ENCODE measurements at places on chromosomes 7 and 10.

DNA sequence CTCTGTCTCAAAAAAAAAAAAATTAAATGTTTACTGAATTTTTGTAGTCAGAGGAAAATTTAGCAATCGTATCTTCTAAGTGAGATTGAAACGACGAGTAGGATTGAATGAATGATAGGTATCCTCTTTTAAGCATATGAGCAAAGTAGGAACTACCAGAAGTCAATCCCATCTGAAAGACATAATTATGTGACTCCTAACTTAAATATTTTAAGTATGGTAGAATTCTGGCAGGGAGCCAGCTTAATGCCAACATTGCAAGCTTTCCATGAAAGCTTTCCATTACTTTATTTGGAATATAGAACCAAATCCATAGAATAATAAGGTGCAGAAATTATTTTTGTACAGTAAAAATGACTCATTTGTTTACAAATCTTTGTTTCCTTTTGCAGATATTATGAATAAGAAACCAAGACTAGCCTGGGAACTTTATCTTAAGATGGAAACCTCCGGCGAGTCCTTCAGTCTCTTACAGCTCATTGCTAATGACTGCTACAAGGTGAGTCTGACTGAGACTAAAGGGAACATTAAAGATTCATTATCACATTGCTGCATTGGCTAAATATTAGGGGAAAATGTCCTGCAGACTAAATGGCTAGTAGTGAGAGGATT is 50.2 kb upstream of the UBN2 start:
- DNase-seq = no peak

- no peak for DNase-seq
Measured at GRCh38 chr10:6671976-6672375, 91.9 kb upstream of the PRKCQ start.

DNA sequence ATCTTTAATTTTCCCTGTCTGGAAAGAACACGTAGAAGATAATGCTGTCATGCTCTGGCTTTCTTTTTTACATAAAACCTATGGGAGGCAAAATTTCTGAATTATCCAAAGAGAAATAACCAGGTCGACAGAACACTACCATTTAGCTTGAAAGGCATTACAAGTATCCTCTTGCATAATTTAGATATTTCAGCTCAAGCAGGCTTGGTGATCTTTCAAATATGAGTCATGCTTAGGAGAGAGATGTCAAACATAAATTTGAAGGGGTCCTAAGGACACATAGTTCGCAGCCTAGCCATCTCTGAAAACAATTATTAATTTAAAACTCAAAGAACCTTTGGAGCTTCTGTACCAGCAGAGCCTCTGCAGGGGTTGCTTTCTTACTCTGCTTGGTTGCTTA is 100.9 kb downstream of the FAS start:
- no peak for DNase-seq

DNA sequence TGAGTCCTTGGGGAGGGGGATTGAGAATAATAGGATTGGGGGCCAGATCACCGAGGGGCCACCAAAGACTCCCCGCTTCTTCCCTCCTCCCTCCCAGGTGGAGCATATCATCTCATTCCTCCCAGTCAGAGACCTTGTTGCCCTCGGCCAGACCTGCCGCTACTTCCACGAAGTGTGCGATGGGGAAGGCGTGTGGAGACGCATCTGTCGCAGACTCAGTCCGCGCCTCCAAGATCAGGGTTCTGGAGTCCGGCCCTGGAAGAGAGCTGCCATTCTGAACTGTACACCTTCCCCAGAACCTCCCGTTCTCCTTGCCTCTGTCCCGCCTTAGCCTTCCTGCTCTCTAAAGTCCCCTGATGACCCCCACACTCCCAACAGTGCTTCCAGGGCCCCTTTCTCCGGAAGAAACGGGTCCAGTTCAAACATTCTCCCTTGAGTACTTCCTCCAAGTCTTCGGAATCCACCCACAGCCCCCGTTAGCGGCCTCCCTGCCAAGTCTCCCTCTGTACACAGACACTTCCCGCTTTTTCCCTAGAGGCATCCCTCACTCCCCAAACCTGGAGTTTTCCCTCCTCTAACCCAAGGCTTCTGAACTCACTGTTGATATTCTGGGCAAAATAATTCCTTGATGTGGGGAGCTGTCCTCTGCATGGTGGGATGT is 4.1 kb downstream of the FBXO24 start:
- DNase-seq = no peak

DNA sequence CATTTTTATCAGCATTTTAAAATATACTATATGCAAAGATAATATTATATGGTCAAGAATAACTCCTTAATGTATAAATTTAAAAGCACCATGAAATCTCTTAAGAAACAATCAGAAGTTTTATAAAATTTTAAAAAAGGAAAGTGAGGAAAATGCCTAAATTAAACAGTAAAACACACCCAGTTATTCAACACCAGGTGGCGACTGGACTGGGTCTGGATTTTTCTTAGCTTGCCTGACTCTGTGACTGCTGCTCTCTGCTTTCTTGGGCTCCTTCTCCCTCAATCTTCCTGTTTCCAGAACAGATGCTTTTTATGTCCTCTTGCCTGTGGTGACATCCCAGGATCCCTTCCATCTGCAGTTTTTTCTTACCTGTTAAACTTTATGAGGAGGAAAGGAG is 200.3 kb downstream of the BICC1 start:
- DNase-seq = no peak

GRCh38 chr7:55056577-55057480 is 38.0 kb downstream of the EGFR start:
- no peak for DNase-seq

DNA sequence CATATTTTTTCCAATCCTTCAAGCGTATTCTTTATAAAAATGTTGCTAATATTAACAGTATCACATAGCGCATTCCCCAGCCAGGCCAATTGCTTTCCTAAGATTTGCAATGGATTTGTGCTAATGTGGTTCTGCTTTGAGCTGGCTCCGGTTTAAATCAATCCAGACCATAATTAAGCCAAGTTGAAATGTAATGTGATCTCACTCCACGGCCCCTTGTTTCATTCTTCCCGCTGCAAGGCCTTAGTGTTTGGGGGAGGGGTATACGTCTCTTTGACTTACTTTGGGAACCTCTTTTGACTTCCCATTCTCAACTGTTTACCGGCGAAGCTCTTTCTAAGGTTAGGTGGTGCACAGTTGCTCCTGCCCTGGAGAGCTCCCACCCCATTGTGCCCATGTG is 86.4 kb downstream of the PRPF18 start:
- DNase-seq = no peak

DNA sequence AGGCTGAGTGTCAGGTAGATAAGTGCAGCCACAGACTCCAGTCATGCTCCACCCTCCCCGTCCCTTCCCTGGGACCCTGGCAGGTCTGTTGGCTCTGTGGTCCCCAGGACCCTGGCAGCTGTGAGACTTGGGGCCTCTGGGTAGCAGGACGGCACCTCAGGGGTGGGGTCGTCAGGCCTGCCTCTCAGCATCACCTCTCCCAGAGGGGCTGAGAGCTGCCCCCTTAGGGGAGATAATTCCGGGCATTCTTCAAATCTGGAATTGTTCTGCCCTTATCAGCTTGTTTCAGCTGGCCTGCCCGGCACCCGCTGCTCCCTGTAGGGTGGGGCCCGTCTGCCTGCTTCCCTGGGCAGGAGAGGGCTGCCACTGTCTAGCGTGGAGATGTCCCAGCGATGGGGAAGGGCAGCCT is 23.3 kb downstream of the PODXL start:
- DNase-seq = no peak

DNA sequence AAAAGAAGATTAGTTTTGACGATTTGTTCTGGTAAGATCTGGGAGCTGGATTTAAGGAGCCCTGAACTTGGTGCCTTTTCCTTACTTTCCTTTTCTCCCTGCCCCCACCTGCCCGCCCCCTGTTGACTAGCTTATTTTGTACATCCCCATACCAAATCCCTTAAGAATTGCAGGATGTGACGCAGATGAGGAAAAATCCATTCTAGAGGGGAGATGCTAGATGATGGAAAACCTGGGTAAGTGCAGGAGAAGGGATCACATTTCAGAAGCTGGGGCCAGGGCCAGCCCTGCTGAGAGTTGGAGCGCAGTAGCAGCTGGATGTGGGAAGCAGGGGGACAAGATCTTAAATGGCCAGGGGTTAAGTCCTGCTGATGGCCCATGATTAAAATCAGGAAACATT is 93.9 kb downstream of the CCDC3 start:
- DNase-seq = no peak

GRCh38 chr10:35387768-35388167 is 51.5 kb downstream of the CCNY start:
- DNase-seq = no peak

GRCh38 chr7:24705461-24705954 is 51.8 kb downstream of the GSDME start:
- DNase-seq = no peak

- DNase-seq = no peak
Measured at GRCh38 chr10:28559618-28560017, 26.7 kb downstream of the WAC start.

DNA sequence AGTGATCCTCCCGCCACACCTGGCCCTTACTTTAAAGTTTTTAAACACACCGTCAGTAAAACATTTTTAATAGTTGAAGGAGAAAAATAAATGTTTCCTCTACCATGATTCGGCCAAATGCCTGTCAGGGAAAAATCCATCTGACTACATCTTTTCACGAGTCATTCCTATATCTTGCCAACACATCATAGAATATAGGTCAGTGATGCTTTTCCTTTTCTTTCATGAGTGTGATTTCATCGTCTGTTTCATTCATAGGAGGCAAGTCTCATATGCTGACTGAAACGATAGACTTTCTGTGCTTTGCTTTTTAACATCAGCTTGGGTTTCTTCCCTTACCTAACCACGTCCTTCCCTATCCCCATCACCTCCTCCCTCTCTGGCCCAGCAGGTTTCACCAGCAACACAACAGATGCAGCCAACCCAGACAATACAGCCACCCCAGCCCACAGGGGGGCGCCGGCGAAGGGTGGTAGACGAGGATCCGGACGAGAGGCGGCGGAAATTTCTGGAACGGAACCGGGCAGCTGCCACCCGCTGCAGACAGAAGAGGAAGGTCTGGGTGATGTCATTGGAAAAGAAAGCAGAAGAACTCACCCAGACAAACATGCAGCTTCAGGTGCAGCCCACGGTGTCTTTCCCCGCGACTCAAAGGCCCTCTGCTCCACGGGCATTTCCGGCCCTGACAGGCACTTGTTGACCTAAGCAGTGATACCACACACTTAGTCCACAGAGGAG is 149.2 kb downstream of the TRIL start:
- no peak for DNase-seq

DNA sequence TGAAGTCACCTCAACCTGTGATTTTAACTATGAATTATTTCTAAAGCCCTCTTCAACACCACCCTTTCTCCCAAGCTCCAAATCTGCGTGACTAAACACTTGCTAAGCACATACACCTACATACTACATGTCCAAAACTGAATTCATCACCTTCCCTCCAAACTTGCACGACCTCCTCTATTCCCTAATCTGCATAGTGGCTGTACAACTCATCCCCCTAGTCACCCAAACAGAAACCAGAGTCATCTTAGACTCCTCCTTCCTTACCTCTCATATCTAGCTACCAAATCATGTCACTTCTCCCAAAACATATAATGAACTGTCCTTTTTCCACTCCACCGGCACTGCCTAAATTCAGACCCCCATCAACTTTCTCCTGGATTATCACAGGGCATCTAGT is 16.2 kb downstream of the ARHGAP21 start:
- no peak for DNase-seq

GRCh38 chr7:66950311-66950710 is 29.3 kb downstream of the TMEM248 start:
- no peak for DNase-seq

GRCh38 chr7:108069646-108070045 is 60.5 kb downstream of the LAMB4 start:
- DNase-seq = no peak

DNA sequence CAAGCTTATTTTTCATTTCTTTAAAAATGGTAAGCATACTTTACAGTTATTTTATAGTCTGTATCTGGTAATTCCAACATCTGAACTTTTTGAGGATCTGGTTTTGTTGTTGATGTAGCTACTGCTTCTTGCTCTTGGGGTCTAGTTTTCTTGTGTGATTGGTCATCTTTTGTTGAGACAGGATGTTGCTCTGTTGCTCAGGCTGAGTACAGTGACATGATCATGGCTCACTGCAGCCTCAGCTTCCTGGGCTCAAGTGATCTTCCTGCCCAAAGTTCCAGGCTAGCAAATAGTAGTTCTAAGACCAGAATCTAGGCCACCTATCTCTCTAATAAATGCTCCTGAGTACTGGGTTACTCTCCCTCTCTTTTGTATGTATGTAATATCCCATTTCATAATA is 75.7 kb downstream of the NRCAM start:
- DNase-seq = no peak

DNA sequence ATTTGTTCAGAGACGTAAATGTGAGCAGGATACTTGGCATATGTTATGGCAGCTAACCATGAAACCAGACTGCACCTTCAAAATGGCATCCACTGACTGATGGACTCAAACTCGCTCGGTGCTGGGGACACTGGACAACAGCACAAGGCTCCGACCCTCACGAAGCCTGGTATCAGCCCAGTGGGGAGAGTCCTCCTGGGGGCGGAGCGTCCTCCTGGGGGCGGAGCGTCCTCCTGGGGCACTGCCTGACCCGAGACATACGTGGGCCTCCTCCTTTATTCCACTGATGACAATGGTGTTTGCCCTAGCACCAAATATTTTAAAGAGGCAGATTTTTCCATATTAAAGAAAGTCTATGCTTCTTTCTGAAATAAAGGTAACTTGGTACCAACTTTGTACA is 39.5 kb downstream of the ESYT2 start:
- DNase-seq = no peak

DNA sequence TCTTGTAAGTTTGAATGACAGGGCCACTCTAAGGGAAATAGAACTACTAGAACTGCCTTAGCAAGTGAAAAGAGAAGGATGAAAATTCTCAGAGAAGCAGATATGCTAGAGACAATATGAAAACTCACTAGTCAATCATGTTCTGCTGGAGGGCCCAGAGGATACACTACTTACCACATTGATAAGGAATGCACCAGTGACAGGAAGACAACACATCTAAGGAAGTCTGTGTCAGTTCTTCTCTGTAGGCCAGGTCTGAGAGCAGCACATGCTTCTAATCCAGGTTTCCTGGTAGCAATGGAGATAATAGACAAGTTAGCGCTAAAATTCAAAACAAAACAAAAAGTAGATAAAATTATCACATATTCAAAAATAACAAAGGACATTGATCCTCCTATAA is 235.2 kb upstream of the AKR1E2 start:
- no peak for DNase-seq
